ENCODE measurements at places on chromosomes 5 and 9.

GRCh38 chr5:175347931-175348330 lies 96.1 kb downstream of the DRD1 start:
- no peak for DNase-seq

GRCh38 chr9:107059220-107059619 lies 196.3 kb downstream of the ZNF462 start:
- no peak for DNase-seq

DNA sequence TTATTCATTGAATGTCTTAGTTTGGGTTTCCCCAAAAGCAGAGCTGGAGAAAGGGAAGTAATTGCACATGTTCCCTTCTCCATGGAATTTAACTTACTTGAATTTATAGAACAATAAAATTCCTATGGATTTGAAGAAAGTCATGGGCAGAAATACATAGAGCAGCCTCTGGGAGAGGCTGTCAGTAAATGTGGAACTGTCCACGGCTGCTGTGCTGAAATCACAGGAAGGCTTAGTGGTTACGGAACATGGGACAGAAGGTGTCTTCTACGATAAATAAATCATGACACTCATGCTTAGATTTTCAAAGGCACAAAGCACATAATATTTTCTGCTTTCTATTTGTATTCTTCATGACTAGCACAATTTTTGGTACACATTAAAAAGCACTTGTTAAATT lies 440.6 kb upstream of the IZUMO3 start:
- no peak for DNase-seq

- no peak for DNase-seq
Observed at GRCh38 chr5:116930616-116931015, 356.0 kb upstream of the SEMA6A start.

DNA sequence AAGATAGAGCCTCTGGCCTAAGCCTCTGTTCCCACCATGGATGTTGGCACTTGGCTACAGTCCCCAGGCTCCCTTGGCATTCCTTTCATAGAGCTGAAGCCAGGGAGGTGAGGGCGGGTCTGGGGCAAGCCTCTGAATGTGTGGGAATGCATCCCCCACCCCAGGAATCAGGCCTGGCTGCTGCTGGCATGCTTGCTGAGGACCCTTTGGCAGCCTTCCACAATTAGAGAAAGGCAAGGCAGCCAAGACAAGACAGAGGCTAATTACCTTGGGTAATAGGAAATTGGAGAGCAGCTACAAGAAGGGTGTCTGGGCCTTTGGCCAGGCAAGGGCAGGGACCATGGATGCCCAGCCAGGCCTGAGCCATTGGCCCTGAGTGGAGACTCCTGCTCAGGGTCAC lies 204.4 kb upstream of the TRIM32 start:
- no peak for DNase-seq

DNA sequence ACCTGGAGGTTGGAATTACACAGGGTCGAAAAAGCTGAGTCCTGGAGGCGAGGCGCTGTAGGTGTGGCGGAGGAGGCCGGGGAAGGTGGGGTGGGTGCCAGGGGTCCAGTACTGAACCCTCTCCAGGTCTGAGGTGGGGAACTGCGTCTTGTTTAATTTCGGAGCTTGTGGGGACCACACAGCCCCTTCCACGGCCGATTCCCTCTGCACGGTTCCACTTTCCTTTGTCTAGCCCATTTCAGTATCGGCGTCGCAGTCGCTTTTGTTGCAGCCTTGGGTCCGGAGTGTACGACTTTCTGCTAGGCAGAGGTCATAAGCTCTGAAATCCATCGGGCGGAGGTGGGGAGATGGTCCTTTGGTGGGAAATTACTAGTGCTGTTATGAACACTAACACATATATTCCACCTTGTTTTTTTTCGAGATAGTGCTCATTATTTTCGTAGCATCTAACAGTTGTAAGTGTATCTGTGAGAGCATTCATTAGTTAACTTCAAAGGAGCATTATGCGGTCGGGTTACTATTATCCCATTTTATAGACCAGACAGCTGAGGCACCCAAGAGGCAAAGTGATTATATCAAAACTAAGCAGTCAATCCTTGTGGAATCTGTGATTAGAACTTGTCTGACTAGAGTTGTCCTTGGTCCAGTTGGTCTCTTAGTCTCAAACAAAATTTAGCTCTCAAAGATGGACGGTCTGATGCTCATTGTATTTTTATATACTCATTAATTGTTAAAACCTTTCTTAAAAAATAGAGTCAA lies 737 bp downstream of the RNF180 start:
- DNase-seq = no peak

GRCh38 chr5:151906246-151906645 lies 18.4 kb downstream of the GLRA1 start:
- no peak for DNase-seq

DNA sequence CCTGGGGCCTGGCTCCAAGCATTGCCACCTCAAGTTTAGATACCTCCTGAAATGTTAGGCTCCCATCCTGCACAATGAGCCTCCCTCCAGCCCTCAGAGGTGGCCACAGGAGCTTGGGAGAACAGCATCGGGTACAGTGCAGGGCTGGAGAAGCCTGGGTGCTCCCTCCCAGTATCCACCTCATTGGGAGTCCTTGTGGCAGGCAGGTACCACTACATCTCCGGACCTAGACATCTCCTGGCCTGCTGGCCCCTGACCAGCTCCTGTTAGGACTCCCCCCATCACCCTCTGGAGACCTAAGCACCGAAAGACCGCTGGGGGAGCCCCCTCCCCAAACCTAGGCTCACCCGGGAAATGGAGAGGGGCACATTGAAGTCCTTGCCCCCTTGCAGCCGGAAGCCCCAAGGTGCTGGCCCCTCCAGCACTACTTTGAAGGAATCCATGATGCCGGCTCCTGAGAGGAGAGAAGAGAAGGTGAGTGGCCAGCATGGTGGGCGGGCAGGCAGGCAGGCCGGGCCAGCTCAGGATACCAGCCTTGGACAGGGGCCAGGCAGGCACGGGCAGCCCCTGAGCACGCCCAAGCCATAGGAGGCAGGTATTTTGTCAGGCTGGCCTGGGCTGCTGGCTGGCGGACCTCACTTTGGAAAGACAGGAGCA lies 1.2 kb downstream of the PDLIM7 start:
- DNase-seq = no peak

DNA sequence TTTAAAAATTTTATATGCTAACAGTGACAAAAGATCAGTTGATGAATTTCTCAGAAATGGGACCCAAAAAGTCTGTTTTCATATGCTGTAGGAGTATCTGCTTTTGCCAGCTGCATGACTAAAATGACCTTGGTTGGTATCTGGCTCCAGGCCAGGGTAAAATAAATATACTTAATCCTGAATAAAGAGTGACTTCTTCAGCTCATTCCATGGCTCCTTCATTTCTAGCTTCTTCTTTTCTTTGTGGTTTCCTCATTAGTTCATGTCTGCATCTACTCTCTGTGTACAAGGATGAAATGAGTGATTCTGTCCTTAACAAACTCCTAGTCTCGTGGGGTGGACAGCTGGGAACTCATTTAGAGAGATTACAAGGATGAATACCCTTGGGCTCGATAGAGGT lies 36.0 kb downstream of the RCL1 start:
- DNase-seq = no peak

GRCh38 chr9:132350861-132351315 lies 3.9 kb downstream of the SETX start:
- DNase-seq = no peak

- no peak for DNase-seq
Observed at GRCh38 chr5:38926121-38926520, 80.3 kb downstream of the OSMR start.

DNA sequence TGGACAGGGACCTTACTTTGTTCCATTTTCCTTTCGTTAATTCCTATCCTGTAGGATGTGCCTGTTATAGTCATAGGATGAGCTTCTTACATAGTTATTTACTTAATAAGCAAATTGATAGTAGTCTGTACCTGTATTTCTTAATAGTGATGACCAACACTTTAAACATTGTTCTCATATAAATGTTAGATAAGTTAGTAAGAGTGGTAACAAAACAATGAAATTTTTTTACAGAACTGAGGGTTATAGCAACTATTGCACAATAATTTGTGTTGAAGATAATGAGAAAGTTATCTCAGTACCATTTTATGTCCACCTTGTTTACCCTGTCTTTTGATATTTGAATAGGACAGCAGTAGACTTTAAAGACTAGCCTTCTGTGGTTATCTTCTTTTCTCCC lies 162.9 kb upstream of the ELL2 start:
- DNase-seq = no peak

- peak; percentile 18 for DNase-seq
Observed at GRCh38 chr9:36946653-36947052, 87.4 kb downstream of the PAX5 start.

DNA sequence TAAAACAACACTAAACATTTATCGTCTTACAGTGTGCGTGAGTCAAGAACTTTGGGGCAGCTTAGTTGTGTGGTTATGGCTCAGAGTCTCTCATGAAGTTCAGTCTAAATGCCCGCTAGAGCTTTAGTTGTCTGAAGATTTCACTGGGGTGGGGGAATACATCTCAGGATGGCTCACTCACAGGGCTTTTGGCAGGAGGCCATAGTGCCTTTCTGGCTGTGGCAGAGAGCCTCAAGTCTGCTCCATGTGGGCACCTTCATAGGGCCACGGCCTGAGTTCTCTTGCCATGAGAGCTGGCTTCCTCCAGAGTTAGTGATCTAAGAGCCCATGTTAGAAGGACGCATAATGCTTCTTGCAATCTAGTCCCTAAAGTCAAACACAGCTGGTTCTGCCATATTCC lies 258.8 kb upstream of the NUDT12 start:
- DNase-seq = no peak

- no peak for DNase-seq
Observed at GRCh38 chr5:95986001-95986400, 24.4 kb upstream of the ELL2 start.

DNA sequence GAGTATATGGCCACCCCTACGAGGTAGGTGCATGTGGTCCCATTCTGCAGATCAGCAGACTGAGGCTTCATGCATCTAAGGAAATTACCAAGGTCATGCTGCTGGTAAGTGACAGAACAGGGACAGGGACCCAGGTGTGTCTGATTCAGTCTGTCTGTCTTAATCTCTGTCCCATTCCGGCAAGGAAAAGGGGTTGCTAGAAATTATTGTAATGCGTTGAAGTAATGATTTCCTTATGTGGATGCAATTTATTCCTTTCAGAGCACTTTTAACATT lies 76.8 kb downstream of the AMBP start:
- no peak for DNase-seq

- DNase-seq = peak; percentile 63
Observed at GRCh38 chr9:98117984-98118639, 910 bp downstream of the TRIM14 start.

- no peak for DNase-seq
Observed at GRCh38 chr5:59583810-59584562, 309.5 kb downstream of the PDE4D start.

DNA sequence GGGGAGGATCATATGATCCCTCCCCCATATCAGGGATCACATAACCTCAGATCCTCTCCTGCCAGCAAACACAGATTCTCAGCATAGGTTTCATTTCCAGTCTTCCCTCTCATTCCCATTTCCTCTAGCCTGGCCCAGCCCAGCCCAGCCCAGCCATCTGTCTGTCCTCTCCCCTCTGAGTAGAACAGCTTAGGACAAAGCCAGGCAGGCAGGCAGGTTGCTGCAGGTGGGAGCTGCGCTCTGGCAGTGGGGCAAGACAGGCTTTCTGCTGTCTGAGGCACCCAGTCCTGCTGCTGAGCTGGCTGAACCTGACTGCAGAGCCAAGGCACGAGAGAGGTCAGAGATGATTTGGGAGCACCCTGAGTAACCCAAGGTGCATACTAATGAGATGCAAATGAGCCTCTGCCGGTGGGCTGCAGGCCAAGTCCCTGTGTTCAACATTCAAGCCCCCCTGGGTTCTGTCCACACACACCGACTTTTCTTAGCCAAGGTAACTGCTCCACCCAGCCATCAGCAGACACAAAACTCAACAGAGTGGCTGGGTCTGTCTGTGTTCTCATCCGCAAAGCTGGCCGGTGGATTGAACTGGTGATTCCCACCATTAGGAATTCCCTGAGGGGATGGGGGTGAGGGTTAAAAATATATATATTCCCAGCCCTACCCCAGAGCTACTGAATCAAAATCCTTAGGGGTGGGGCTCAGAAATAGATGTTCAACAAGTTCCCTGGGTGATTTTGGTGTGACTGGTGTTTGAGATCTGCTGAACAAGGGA lies 9.1 kb downstream of the FAT2 start:
- no peak for DNase-seq

DNA sequence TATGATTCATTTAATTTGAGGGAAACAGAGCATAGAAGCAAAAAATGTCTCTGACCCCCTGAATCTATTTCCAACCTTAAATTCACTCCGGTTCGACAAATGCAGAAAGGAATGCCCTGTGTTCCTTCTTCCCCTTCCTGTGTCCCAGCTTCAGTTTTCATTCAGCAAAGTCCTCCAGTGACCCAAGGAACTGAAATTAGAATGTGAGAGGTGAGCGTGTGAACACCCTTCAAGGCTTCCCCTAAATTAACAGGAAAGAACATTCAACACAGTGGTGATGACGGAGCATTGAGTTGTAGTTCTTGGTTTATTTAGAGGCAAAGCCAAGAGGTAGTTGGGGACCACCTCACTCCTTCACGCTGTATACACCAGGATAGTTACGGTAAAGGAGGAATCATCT lies 97.6 kb upstream of the CTSL start:
- no peak for DNase-seq

DNA sequence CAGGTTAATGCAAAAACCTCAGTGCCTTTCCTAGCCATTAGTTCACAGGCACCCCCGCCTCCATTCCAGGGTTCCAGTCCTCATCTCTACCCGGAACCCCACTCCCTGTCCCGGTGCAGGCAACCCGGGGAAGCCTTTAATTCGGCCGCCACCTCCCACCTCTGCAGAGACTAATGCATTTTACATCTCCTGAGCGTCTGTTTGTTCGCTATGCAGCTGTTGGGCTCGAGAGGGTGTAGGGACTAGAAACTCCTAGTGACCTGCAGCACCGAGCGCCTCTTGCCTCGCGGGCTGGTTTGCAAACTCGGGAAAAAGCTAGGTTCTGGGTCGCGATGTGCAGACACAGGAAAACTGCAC lies 3.6 kb downstream of the GDNF start:
- no peak for DNase-seq

DNA sequence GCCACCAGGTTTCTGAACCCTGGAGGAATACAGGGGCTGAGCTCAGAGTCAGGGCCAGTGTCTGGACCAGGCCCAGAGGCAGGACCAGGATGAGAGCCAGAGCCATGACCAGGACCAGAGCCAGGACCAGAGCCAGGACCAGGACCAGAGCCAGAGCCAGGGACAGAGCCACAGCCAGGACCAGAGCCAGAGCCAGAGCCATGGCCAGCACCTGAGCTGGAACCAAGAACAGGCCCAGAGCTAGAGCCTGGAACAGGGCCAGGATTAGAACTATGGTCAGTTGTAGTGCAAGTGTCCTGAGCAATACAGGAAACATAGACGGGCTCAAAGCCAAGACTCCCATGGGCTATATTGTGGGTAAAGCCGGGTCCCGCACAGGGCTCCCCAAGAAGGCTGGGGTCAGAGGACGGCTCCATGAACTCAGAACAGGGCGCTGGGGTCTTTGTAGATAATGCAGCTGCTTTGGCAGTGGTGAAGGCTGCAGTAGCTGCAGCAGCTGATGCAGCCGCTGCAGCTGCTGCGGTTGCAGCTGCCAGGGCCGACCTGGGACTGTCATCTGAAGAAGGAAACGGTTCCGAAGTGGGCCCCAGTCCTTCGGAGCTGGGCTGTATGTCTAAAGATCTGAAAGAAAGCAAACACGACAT lies 559 bp downstream of the SPAG8 start:
- no peak for DNase-seq
